Left renal cortex interstitium (tissue), 4 donors: ENCODE measurements at places on chromosomes 3 and 15. TPM values are rescaled to one million over a fixed set of nuclear protein-coding genes. Genes with fewer than 3 reads are reported as not detected.

DNA sequence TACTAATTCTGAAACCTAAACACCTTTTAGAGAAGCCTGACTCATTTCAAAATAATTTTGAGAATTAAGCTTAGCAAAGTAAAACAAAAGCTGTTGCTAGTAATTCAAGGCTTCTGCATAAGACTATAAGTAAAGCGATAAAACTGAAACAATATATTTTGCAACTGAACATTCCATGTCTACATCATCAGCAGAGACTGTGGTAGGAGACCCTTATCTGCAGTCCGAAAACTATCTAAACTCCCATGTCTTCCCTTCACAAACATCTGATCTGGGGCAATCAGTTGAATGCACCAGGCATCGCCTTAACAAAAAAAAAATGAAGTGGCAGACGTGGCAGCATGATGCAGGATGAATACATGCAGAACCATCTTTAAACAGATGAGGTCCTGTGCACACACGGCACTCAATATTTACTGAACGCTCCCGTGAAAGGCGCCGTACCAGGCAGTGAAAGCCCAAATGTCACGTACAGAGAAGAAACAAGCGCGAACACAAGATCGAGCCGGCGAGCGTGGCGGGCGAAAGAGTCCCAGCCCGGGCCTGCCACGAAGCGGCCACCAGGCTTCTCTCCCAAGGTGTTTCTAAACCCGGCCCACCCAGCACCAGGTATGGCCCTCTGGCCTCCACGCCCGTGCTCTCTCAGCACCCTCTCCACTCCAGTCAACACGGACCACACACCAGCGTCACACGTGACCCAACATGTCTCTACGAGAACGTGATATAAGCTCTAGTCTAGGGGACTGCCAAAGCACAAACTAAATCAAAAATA is 63.0 kb downstream of the CHSY1 start:
- DNase-seq, result no peak

- DNase-seq, result no peak
Observed at GRCh38 chr15:64288577-64288976, 67.4 kb downstream of the CSNK1G1 start.

DNA sequence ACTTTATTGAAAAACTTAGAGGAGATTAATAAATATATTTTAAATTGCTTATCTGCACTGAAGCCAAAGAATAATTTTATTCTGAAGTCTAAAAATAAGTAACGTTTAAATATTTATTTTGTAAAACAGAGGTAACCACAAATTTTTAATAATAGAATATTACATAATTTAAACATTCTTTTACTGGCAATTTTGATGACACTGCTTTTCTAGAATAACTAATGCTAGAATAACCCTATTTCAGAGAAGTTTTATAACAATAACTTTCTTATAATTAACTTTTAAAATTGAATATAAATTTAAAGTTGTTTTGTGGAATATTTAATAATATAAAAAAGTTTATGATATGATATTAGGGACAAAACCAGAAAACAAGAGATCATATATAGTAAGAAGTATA is 409.6 kb upstream of the KCNMB2 start:
- DNase-seq, result no peak

- DNase-seq, result no peak
Observed at GRCh38 chr15:90979582-90979981, 14.8 kb downstream of the PRC1 start.

DNA sequence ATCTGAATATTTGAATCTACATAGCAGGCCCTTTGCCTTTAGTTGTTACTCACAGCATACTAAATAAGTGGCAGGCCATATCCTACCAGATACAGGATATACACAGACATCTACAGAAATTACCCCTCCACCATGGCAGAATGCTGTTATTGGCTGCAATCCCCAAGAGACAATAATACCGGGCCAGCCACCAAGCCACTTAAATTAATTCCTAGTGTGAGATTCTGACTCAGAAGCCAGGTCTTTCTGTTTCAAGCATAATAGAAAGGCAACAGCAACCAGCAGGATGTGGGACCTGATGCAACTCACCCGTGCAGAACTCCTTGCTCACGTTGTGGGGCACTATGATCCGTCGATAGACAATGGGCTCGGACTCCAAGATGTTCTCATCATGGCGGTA is 39.8 kb downstream of the CLK3 start:
- no peak for DNase-seq

DNA sequence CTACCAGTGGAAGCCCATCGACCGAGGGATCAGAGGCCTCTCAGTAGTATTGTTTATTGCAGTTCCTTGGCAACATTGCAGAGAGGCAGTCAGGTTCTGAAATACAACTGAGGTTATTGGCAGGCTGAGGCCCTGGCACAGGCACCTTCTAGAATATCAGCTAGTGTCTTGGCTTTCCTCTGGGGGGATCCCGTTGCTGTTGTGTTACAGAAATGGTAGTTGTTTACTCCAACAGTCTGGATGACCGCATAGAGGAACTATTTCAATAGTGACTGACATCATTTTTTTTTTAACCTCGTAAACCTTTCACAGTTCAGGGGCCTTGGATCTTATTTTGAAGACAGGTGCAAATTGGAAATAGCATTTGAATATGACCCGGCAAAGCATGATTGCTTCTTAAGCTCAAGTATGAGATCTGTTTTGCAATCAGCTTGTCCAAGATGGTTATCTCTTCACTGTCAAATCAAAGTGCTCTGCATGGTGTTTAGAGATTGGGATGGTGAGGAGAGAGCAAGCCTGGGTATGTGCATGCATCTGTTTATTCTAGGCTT is 63.9 kb downstream of the PGPEP1L start:
- DNase-seq, result no peak

GRCh38 chr3:115673881-115674280 is 50.6 kb downstream of the GAP43 start:
- DNase-seq, result no peak

GRCh38 chr15:86362555-86362954 is 282.9 kb downstream of the AGBL1 start:
- no peak for DNase-seq

- no peak for DNase-seq
Observed at GRCh38 chr3:77618686-77619085, 578.8 kb downstream of the ROBO2 start.

GRCh38 chr3:172138792-172139507 is 99.6 kb downstream of the FNDC3B start:
- DNase-seq, result no peak

DNA sequence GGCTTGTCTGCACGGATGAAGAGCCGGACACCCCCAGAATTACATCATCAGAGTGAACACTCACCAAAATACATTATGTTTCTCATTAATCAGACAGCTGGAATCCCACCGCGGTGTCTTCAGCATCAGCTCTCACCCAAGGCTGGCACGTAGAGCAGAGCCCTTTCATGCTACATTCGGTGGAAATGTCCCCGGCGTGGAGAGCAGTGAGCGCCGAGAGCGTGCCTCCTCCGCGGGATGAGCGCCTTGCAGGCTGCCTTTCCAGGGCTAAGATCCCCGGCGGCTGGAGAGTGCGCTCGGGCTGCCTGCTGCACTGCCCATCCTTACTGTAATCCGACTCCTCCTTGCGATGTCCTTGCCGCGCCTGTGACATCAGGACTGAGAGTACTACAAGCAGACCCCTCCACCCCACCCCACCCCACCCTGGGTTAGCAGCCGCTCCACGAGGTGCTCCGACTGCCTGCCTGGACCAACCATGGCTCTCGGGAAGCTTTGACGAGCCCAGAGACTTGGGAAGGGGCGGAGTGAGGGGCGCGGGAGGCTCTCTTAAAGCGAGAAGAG is at the start of gene ZNF385D:
ZNF385D (minus strand) TSS at position 380 of the 561 bp plus-strand sequence; CDS start at position 86, 294 bp downstream.
- peak; percentile 58 for DNase-seq

- no peak for DNase-seq
Observed at GRCh38 chr3:62109534-62109933, 263.8 kb downstream of the FEZF2 start.

GRCh38 chr3:36738702-36739101 is 25.7 kb downstream of the DCLK3 start:
- no peak for DNase-seq

- DNase-seq, result no peak
Observed at GRCh38 chr15:98719137-98719740, 70.9 kb downstream of the IGF1R start.

GRCh38 chr3:132237652-132238032 is 79.6 kb upstream of the ACP3 start:
- DNase-seq, result no peak

GRCh38 chr15:71103102-71103676 is 12.1 kb upstream of the THSD4 start:
- DNase-seq, result no peak

DNA sequence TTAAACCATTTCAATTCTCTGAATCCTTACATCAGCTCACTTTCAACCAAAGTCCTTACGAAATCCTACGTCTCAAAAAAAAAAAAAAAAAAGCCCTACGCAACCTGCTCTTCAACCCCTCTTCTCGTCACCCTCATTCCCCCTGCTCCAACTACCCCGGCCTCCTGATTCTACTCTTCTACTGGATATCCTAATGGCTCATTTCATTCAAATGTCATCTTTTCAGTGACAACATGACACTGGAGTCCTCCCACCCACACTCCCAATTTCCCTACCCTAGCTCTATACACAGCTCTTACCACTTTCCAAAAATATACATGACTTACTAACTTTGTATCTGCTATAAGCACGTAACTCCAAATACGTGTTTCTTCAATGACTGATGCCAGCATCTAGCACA is 11.5 kb downstream of the UBP1 start:
- DNase-seq, result no peak

GRCh38 chr3:88626456-88627120 is 476.8 kb downstream of the C3orf38 start:
- no peak for DNase-seq

DNA sequence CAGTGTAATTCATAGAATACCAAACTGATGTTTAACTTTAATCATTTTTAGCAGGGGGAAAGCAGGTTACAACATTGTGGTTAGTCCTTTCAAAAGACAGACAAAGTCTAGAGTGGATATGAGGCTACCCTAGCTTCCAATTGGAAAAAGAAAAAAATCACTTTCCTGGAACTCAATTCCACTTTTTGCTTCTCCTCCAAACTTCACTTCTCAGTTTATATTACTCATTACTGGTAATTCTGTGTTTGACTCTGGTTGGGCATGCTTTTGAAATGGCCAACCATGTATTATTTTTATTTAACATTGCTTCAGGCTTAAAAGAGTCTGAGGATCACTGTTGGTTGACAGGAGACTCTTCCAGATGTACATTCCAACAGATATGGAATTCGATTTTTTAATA is 84.8 kb downstream of the RAP2B start:
- DNase-seq, result no peak

DNA sequence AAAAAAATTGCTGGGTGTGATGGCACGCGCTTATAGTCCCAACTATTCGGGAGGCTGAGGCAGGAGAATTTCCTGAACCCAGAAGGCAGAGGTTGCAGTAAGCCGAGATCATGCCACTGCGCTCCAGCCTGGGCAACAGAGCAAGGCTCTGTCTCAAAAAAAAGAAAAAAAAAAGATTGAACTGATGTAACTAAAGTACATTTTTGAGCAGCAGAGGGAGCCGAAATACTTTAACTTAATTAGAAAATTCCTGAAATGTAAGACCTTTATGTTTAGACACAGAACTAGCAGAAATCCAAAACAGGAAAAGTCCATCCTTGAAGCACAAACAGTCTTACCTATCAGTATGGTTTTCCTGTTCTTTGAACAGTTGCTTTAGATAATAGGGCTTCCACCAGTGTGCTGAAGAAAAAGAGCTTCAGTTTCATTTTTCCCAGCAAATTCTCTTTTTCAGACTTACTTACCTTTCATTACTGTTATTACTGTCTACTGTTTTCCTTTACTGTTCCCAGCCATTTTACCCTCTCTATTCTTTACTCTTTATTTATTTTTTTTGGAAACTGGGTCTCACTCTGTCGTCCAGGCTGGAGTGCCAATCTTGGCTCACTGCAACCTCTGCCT is 33.4 kb upstream of the ZNF609 start:
- no peak for DNase-seq

- no peak for DNase-seq
Observed at GRCh38 chr3:16415911-16416476, 97.5 kb downstream of the RFTN1 start.

DNA sequence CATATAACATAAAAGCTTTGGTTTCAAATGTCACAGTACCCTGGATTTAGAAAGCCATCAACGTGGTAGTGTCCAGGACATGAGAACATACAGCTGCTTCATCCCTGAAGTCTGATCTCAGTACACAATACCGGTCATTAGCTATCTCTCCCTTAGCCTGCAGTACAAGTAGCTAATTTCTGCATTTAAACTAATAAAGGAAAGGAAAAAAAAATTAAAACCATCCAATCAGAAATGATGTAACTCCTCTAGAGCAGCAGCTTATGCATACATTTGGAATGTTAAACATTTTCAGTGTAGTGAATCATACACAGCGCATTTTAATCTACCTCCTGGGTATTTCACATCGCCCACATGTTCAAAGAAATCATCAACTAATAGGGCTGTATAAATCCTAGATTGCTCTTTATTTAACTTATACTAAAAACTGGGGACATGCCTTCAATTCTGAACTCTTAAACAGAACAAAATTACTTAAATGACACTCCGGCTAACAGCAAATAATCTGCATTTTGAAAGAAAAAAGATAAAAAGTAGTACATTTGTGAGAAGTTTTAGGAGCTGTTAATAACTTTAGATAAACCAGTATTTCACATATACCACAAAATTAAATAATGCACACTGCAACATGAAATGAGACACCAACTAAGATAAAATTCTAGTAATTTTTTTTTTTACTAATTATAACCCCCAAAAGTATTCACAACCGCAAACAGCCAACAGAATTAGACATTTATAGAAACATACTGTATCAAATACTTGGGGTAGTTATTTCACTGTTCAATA is 3.7 kb downstream of the IGF2BP2 start:
- peak; percentile 30 for DNase-seq

The ZNF660 gene
- 11.0 TPM for polyA plus RNA-seq

The LMAN1L gene
- polyA plus RNA-seq, result not detected

The MUC13 gene
- not detected for polyA plus RNA-seq

The CSPG5 gene
- polyA plus RNA-seq, result 2.1 TPM

The ANXA2 gene
- polyA plus RNA-seq, result 630 TPM

The TGFBR2 gene
- polyA plus RNA-seq, result 108 TPM

The GATA2 gene
- polyA plus RNA-seq, result 45.5 TPM

The CPEB1 gene
- polyA plus RNA-seq, result 3.1 TPM

The GABRR3 gene
- not detected for polyA plus RNA-seq
